ENCODE measurements at places on chromosomes 3 and 15. TPM values are rescaled to one million over a fixed set of nuclear protein-coding genes. Genes with fewer than 3 reads are reported as not detected.

DNA sequence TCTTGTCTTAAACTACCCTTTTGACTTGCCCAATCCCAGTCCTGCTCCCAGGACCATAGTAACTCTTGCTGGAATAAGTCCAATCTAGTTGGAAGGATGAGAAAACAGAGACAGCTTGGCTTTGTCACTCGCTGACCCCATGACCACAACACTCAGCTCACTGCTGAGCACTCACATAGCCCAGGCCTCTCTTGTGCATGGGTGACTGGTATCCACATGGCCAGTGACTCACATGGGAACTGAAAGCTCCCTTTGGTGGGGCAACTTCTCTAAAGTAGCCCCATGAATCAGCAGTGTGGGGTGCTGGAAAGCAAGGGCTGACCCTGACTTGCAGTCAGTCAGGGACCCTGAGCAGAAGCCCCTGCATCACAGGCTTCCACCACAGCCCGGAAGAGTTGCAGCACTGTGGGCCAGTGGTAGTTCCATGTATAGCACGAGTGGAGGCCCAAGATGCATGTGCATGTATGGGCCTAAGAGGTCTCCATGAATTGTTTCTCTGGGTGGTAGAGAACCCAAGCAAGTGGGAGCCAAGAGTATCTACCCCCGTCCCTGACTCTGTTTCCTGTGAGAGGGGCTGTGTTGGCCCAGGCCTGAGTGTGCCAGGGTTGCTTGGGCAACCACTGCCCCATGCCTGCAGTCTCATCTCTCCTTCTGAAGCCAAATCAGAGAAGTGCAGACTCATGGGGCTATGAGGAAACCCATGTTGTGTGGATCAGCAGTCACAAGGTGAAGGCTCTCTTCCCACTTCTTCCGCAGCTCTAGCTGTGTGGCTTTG is 62.1 kb upstream of the XCR1 start:
- no peaks in the 10 kb centered on the region for H3K27me3 ChIP-seq
- no peaks in the 10 kb centered on the region for H3K36me3 ChIP-seq
- no peak overlapping the region for H3K27ac ChIP-seq

DNA sequence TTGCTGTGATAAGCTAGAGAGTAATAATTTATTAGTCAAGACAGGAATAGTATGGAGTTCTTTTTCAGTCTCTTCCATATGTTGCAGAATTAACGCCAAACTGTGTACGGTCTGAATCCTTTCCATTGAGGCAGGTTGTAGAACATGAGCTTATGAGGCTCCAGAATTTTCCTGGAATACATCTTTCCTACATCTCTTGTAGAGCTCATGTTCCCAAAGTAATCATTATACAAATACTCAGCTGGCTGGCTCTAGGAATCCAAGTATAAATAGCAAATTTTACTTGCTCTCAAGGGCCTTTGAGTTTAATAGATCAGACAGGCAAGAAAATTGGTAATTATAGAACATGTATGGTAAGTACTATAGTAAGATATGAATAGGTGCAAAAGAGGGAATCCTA is 419.4 kb downstream of the RBMS3 start:
- H3K36me3 ChIP-seq: no peaks in the 10 kb centered on the region
- DNase-seq: no peak
- peaks cover 11% of the 10 kb centered on the region for H3K4me1 ChIP-seq
- no peaks in the 10 kb centered on the region for H3K27me3 ChIP-seq
- H3K4me3 ChIP-seq: no peak overlapping the region

DNA sequence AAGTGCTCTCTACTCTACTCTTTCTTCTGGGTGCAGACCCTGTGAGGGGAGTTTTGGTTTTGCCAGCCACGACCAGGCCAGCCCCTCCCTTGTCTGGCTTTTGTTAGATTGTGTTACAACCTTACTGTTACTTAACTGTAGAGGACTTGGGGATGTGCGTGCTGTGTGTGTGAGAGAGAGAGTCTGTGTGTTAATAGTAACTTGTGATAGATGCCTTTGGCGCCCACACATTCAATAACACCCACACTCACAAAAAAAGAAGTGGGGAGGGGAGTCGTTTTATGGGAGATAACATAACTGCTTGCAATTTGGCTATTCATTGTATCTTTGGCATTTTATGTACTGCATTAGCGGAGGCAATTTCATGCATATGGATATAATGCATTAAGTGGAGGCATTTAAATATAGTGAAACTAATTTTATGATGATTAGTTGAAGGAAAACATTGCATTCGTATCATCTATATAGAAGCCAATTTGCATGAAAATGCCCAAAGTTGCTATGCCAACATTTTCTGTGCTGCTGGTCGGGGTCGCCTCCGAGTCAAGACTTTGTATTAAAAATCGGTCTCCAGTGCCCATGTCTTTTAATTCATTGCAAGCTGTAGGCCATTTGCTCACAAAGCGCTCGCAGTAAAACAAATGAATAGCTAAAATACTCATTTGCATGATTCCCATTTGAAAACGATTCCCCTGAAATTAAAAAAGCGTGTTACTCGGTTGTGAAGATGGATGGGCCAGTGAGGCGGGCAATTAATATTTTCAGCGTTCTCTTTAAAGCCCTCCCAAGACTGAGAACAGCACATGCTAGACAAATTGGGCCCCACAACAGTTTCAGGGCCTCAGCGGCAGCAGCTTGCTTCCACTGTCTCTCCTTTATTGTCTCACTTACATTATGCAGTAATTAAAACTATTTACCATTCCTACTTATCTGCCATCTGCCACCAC is 158.5 kb upstream of the SMAD3 start:
- DNase-seq: no peak
- peaks cover 9% of the 10 kb centered on the region for H3K4me1 ChIP-seq
- no peaks in the 10 kb centered on the region for H3K36me3 ChIP-seq
- no peaks in the 10 kb centered on the region for H3K27me3 ChIP-seq

DNA sequence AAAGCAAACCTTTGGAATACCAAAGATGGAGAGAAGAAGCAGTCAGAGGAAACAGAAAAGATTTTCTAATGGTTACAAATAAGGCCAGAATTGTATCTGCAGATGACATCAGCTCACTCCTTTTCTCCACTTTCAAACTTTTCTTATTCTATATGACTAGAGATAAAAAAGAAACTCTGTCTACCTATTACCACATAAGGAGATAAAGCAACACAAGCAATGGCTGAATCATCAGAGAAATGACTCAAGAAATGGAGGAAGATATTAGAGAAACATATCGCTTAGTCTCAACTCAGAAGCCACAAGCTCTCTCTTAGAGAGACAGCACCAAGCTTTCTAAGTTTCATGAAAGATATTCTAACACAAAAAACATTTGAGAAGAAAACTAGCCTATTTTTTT is 784.0 kb downstream of the ZPLD1 start:
- DNase-seq: no peak
- H3K36me3 ChIP-seq: no peaks in the 10 kb centered on the region
- H3K4me3 ChIP-seq: no peak overlapping the region
- no peaks in the 10 kb centered on the region for H3K27me3 ChIP-seq

DNA sequence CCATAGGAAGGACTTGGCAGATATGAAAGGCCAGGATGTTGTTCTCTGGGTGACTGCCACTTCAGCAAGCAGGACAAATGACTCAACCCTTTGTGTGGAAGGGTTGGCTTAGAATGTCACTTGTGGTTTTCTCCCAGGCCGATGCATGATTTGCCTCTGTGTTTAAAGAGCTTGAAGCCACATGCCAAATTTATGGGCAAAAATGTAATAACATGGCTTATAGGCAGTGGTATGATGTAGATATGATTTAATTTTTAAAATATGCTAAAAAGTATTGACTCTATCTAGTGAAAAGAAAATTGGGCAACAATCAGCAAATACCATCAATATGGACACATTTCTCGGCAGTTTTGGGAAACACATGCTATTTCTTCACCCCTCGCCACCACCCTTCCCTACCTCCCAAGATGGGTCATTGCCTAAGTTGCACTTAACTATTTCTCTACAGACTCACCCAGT is 114.6 kb downstream of the CYP19A1 start:
- no peaks in the 10 kb centered on the region for H3K36me3 ChIP-seq
- no peak for DNase-seq
- H3K27me3 ChIP-seq: no peaks in the 10 kb centered on the region
- no peaks in the 10 kb centered on the region for H3K4me1 ChIP-seq

DNA sequence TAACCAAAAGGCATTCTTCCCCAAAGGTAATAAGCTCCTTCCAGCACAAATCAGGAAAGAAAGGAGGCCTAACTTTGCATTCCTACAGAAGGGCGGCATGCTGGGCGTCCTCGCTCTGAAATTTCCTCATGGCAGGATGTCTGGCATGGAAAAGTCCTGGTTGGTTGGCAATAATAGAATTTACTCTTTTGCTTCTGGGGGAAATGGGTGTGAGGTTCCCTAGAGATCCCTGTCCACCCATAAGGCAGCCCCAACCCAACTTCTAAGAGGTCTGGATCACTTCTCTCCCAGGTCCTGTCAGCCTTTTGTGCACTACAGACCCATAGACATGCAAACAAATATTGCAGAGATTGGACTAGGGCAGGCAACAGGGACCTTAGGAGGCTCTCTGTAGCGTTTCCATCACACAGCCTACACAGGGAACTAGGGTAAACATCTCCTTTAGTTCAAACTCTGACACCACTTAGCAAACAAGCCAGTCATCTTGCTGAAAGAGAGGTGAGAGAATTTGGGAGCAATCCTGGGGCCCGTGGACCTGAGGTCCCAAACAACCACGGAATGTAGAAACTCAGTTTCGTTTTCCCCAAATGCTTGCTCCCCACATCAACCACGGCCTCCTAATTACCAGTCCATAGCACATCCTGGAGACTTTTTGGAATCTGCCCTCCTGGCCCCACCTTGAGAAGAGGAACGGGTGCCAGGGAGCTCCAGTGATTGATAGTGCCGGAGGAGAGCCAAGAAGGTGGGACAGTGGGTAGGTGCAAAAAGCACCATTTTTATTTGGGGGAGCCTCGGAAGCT is 2.1 kb downstream of the ZIC4 start:
- H3K27ac ChIP-seq: no peak overlapping the region
- H3K4me3 ChIP-seq: no peak overlapping the region
- no peaks in the 10 kb centered on the region for H3K36me3 ChIP-seq

DNA sequence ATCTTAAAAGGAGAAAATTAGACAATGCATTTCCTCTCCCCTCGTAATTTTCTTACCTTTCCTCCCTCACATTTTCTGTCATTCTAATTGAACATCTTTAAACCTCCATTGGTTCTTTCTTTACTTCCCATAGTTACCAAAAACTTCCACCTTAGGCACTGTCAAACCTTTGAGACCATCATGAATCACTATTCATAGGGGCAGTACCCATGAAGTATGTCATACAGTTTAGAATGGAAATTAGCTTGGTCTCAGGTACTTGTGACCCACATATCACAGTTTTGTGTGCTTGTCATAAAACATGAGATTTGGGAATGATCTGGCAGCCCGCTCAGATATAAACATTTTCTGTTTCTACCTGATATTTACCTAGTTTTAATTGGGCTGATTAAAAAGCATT is 50.1 kb downstream of the KCNMB3 start:
- no peaks in the 10 kb centered on the region for H3K27me3 ChIP-seq
- H3K4me3 ChIP-seq: no peak overlapping the region
- H3K27ac ChIP-seq: no peak overlapping the region
- H3K36me3 ChIP-seq: no peaks in the 10 kb centered on the region
- H3K4me1 ChIP-seq: no peaks in the 10 kb centered on the region

DNA sequence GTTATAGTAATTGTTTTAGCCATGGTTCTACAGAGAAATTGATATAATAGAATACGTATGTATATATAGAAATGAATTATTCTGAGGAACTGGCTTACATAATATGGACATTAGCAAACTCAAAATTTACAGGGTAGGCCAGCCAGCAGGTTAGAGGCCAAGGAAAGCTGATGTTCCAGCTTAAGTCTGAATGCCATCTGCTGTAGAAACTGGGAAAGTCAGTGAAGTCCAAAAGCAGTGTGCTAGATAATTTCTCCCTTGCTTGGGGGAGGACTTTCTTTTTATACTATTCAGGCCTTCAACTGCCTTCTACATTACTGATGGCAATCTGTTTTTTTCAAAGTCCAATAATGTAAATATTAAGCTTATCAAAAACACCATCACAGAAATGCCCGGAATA is 1174.7 kb downstream of the ZPLD1 start:
- no peak for DNase-seq
- no peak overlapping the region for H3K27ac ChIP-seq
- no peaks in the 10 kb centered on the region for H3K36me3 ChIP-seq
- no peaks in the 10 kb centered on the region for H3K4me1 ChIP-seq
- H3K27me3 ChIP-seq: no peaks in the 10 kb centered on the region

The ZDHHC23 gene
- total RNA-seq: 9.0 TPM

The TNNC1 gene
- total RNA-seq: 40.5 TPM

- peaks cover 1% of the 10 kb centered on the region for H3K36me3 ChIP-seq
- H3K4me3 ChIP-seq: no peak overlapping the region
- no peak overlapping the region for H3K27ac ChIP-seq
- H3K4me1 ChIP-seq: no peaks in the 10 kb centered on the region
Observed at GRCh38 chr15:80977627-80978036, 12.0 kb downstream of the MESD start.

GRCh38 chr3:195011231-195011834 is 259.6 kb downstream of the XXYLT1 start:
- no peaks in the 10 kb centered on the region for H3K36me3 ChIP-seq
- no peak overlapping the region for H3K4me3 ChIP-seq
- no peak for DNase-seq
- H3K27me3 ChIP-seq: no peaks in the 10 kb centered on the region

GRCh38 chr3:111210003-111210711 is 138.5 kb downstream of the NECTIN3 start:
- no peak overlapping the region for H3K4me3 ChIP-seq
- no peak overlapping the region for H3K27ac ChIP-seq
- DNase-seq: no peak
- H3K27me3 ChIP-seq: no peaks in the 10 kb centered on the region
- H3K36me3 ChIP-seq: no peaks in the 10 kb centered on the region

The IGF2BP2 gene
- 80.8 TPM for total RNA-seq

The LRTM1 gene
- total RNA-seq: not detected

The PATL2 gene
- 0.32 TPM for total RNA-seq

DNA sequence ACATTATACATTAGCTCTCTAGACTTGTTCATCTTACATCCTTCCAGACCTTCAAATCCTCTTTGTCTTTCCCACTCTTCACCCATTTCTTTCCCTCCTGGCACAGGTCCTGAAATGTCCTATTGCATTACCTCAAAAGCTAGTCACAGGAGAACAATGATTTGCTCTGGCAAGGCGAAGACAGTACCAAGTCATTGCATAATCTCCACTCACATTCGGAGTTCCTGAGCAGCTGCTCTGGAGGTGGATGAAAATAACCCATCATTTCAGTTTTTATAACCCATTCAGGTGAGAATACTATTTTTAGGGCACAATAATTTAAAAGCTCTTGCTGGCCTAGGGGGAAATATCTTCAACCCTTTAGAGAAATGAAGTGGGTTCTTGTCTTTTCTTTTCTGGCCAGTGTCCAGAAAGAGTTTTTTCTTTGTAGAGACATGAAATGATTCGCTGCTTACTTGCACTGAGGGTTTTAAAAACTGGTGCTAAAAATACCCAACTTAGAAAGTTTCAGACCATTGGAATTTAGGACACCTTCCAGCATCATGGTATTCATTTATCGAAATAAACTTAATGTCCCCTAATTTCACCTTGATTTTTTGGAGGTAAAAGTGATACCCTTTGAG is 23.4 kb upstream of the DYNC1LI1 start:
- H3K4me1 ChIP-seq: peaks cover 4% of the 10 kb centered on the region
- no peaks in the 10 kb centered on the region for H3K27me3 ChIP-seq
- no peaks in the 10 kb centered on the region for H3K36me3 ChIP-seq
- no peak overlapping the region for H3K27ac ChIP-seq
- no peak overlapping the region for H3K4me3 ChIP-seq

The PIK3CB gene
- 31.5 TPM for total RNA-seq

The PTH1R gene
- 5.1 TPM for total RNA-seq

The WDR72 gene
- 10.1 TPM for total RNA-seq

- peaks cover 3% of the 10 kb centered on the region for H3K4me1 ChIP-seq
- H3K27ac ChIP-seq: no peak overlapping the region
- H3K36me3 ChIP-seq: peaks cover 1% of the 10 kb centered on the region
- no peak for DNase-seq
Observed at GRCh38 chr3:170154569-170155143, 26.9 kb downstream of the PHC3 start.

Data from Caco-2 (cell line).